ENCODE measurements at places on chromosomes 1 and 21.

DNA sequence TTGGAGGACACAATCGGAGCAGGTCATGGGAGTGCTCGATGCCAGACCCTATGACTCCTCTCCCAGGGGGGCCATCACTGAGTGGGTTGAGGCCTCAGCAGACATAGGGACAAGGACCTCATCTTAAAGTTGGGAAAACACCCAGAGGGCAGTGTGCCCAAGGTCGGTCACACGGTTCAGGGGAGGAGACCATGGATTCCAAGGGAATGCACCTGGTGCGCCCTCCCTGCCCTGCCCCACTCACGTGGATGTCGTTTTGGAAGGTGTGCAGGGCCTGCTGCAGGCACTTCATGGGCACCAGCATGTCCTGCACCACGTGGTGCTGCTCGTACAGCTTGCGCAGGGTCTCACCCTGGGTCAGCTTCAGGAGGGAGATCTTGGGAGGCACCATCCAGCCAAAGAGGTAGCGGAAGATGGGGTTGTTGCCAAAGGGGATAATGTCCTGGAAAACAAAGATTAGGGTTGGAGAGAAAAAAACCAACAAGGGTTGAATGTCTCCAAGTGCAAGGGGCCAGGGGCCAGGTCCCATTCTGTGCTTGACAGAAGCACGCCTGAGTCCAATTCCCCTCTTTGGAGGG, 33.1 kb downstream of the DHCR24 start:
- no peak for DNase-seq

- no peak for DNase-seq
Observed at GRCh38 chr1:20497506-20497905, 10.4 kb downstream of the MUL1 start.

DNA sequence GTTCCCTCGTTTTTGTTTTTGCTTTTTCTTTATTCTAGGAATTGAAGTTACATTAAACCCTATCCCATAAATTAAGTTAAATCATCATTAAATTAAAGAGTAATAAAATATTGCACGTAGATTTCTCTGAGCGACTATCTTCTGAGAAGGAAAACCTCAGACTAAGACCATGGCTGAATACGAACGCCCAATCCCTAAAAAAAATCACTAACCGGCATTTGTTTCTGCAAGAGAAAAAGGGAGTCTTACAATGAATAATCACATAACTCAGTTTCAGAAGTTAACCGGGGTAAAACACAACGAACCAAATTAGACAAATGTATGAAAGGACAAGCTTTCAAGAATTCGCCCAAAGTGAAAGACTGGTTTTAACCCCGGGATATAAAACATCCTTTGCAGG, 1.3 kb downstream of the PIK3R3 start:
- no peak for DNase-seq

DNA sequence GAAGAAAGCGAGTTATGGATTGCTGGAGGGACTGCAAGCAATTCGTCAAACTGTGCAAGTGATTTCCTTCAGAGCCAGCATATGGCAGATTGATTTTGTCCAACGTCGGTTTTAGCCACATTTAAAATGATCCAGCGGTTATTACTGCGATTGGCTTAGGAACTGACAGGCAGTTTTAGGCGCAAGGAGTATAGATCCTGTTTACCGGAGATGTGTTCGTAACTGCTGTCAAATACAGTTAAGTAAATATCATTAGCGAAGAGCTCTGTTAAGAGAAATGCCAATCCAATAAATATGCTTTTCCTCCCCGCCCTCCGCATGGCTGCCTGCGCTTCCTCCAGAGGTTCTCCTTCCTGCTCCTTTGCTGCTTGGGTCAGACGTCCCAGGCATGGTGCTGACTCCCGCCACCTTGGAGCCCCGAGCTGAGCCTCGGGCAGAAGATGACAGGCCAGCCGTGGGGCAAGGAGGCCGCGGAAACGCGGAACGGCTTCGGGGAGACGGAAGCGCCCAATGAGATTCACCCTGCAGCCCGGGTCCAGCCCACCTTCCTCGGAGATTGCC, 9.4 kb upstream of the BARHL2 start:
- no peak for DNase-seq

DNA sequence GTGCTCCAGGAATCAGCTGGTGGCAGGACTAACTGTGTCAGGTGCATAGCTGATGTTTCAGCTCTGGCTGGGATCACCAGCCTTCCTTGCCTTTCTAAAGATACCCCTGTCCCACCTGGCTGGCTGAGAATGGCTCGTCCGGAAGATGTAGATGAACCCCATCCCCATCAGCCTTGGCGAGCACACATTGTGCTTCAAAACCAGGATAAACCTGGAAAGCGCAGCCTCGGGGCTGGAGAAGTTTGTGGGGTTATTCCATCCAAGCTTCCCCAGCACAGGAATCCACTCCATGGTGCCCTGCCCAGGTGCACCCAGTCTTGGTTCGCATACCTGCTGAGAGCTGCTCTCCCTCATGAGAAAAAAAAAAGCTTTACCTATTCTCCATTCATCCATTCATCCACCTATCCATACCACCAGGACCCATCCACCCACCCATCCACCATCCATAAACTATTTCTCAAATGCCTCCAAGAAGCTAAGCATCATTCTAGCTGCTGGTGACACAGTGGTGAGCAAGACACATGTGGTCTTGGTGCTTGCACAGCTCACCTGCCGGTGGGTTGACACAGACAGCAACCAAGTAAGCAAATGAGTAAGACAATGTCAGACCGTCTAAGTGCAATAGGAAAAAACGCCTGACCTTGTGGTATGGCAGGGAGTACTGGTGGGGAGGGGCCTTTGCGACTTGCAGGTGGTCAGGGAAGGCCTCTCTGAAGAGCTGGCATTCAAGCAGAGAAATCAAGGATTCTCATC, 94.0 kb downstream of the DMRTB1 start:
- no peak for DNase-seq

DNA sequence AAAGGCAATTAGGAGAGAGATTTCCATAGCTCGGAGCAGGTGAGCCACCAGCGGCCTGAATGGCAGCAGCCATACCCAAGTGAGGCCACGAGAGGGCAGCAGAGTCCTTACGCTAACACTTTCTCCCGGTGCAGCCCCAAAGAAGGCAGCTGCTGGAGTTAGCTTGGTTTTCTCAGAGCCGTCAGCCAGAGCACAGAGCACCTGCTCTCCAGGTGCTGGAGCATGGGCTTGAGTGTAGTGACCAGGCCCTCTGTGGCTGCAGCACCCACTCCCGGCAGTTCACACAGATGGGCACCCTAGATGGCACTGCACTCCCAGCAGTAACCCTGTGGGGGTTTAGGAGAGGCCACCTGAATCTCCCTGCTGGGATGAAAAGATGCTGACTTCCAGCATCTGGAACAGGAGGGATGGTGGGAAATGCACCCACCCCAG, 45.8 kb downstream of the TMCC2 start:
- DNase-seq = peak; percentile 92

- DNase-seq = no peak
Observed at GRCh38 chr1:9821710-9822109, 2.1 kb downstream of the CLSTN1 start.

- no peak for DNase-seq
Observed at GRCh38 chr1:185734929-185735700, 924 bp downstream of the HMCN1 start.

GRCh38 chr1:47757226-47757975, 239.8 kb downstream of the TRABD2B start:
- no peak for DNase-seq

GRCh38 chr1:236120721-236121153, 21.6 kb upstream of the GPR137B start:
- no peak for DNase-seq

DNA sequence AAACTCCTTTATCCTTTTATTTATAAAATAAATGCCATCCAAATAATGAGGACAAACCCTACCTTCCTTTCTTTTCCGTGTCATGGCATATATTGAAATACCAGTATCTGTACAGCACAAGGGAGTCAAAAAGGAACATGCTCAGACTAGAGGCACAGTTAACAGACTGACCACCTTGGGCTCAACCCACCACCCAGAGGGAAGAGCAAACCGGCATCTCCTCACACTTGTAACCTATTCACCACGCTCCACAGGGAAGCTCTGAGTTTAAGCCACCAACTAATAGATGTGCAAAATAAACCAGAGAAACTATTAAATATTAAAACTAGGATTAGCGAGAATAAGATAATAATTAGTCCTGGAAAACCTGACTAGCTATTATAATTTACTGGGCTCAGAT, 112.7 kb downstream of the SIPA1L2 start:
- no peak for DNase-seq

GRCh38 chr1:114206392-114206791, 52.7 kb upstream of the SYT6 start:
- DNase-seq = no peak

GRCh38 chr1:61289232-61290098, 207.1 kb downstream of the NFIA start:
- DNase-seq = no peak

DNA sequence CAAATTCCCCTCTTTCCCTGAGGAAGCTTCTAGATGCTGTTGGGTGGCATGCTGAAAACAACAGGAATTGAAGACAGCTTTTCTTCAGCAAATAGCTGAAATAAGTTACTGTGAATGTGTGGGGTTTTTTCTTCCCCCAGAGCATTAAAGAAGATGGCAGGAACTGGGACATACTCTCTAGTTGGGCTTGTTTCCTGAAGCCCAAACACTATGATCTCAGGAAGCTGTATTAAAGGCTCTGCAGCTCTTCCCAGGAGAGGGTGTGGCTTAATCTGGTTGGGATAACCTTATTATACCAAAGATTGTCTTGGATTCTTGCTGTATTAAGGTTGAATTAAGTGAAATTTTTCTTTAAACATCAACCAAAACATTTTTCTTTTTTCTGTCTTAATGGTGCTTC, 64.9 kb upstream of the LMO4 start:
- no peak for DNase-seq

GRCh38 chr21:32977216-32977615, 48.5 kb upstream of the OLIG2 start:
- DNase-seq = no peak

- no peak for DNase-seq
Observed at GRCh38 chr1:150018165-150018564, 7.6 kb upstream of the OTUD7B start.

DNA sequence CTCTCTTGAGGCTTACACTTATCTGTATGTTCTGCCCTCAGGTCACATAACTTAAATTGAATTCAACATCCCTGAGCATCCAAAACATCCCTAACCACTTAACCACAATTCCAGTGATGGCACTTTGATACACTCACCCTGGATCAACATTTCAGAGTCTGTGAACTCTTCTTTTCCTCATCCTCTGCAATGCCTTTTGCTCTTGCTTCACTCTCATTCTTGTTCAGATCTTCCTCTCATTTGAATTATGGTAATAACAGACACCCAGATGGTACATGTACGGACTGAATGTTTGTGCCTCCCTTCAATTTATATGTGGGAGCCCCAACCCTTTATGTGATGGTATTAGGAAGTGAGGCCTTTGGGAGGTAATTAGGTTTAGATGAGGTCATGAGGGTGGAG, 33.4 kb downstream of the PTGER3 start:
- DNase-seq = no peak

DNA sequence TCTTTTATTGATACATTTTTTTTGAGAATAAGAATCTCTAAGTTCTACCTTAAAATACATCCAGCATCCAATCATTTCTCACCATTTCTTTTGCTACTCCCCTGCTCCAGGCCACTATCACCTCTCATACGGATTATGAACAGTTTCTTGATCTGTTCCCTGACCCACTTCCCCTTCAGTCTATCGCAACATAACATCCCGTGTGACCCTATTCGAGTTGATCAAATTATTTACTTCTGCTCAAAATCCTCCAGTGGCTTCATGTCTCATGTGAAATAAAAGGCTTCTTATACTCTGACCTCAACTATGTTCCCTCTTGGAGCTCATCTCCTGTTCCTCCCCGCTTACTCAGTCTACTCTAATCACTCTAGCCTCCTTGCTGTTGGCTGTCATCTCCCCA, 5.2 kb downstream of the ALG14 start:
- no peak for DNase-seq

DNA sequence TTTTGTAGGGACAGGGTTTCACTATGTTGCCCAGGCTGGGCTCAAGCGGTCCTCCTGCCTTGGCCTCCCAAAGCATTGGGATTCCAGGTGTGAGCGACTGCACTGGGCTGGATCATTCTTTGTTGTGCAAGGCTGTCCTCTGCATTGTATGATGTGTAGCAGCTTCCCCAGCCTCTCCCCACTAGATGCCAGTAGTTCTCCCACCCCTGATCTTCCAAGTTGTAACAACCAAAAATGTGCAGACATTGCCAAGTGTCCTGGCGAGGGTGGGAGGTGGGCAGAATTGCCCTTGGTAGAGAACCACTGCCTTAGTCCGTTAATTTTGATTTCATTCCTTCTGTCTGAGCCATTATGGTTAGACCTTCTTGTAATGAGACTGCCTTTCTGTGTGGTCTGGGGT, 7.2 kb downstream of the GALNT2 start:
- DNase-seq = no peak

- peak; percentile 41 for DNase-seq
Observed at GRCh38 chr1:180249725-180250498, 19.8 kb downstream of the LHX4 start.

DNA sequence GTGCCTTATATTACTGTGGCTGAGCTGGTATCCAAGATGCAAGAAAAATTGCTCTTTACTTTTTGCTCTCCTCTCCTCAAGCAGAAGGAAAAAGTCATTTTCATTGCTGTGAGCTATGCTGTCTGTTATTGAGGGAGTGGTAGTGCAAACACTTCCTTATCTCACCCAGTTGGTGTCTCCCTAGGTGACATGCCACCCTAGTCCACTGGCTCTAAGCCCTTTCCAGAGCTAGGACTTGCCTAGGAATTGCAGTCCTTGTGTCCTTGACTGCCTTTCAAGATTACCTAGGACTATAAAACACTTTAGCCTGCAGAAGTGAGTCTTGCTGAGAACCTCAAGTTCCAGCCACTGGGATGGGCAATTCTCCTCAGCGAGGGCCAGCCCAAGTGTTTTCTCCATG, 458.3 kb downstream of the MRPL39 start:
- no peak for DNase-seq

GRCh38 chr1:153649137-153649862, 9.2 kb upstream of the SNAPIN start:
- DNase-seq = no peak

- no peak for DNase-seq
Observed at GRCh38 chr1:64508629-64509028, 38.7 kb downstream of the CACHD1 start.

DNA sequence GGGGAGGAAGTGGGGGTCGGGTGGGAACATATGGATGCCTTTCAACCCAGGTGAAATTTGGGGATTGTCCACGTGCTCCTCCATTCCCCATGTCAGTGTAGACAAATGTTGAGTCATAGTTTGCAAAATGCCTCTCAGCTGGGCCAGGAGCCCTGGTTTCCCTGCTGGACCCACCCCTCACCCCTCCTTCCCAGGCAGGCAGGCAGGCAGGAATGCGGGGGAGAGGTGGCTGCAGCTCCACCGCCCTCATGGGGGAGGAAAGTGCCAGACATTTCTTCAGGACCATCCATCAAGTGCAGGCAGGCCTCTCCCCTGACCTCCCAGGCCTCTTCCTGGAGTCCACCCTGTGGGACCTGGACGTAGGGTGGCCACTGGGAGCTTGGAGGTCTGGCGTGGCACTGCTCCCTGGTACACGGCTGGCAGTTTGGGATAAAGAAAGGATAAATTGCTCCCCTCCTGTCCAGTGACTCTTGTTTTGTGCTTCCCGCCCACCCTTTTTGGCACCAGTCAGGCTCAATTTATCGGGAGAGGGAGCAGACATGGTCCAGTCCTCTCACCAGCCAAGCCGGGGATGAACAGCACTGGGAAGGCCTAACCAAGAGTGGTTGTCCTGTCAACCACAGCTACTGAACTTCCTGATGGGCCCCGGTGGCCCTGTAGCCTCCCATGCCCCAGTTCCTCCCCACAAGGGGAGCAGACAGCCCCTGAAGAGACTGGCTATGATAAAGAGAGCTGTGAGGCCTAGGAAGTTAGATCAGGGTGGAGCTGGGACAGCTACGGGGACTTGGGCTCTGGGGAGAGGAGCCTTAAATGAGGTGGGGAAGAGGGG, 18.9 kb downstream of the NPR1 start:
- DNase-seq = peak; percentile 47
